ENCODE measurements at places on chromosomes 1 and 21.

- H3K27ac ChIP-seq: no peak overlapping the region
- H3K36me3 ChIP-seq: no peaks in the 10 kb centered on the region
- DNase-seq: no peak
Measured at GRCh38 chr21:34200288-34200905, 127.0 kb downstream of the MRPS6 start.

DNA sequence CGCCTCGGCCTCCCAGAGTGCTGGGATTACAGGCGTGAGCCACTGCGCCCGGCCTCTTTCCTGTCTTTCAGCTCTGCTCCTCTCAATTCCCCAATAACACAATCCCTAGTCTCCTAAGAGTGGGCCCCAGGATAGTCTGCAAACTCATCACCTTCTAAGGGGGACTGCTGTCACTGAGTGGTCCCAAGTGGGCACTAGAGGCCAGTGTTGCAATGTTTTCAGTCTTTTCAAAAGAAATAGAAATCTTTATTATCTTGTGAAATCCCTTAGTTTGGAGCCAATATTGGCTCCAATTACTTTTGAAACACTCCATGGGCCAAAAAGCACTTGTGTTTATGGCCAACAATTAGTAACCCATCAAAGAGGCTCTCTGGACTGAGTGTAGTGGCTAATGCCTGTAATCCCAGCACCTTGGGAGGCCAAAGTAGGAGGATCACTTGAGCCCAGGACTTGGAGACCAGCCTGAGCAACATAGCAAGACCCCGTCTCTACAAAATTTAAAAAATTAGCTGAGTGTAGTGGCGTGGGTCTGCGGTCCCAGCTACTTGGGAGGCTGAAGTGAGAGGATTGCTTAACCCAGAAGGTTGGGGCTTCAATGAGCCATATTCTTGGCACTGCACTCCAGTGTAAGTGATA, 28.6 kb upstream of the ZNF697 start:
- no peaks in the 10 kb centered on the region for H3K36me3 ChIP-seq
- H3K4me1 ChIP-seq: peaks cover 32% of the 10 kb centered on the region
- no peak overlapping the region for H3K4me3 ChIP-seq
- no peak overlapping the region for H3K27ac ChIP-seq

- no peak overlapping the region for H3K27ac ChIP-seq
- no peaks in the 10 kb centered on the region for H3K36me3 ChIP-seq
- DNase-seq: no peak
- peaks cover 1% of the 10 kb centered on the region for H3K27me3 ChIP-seq
- H3K4me3 ChIP-seq: no peak overlapping the region
Measured at GRCh38 chr1:183622013-183622412, 13.6 kb downstream of the ARPC5 start.

DNA sequence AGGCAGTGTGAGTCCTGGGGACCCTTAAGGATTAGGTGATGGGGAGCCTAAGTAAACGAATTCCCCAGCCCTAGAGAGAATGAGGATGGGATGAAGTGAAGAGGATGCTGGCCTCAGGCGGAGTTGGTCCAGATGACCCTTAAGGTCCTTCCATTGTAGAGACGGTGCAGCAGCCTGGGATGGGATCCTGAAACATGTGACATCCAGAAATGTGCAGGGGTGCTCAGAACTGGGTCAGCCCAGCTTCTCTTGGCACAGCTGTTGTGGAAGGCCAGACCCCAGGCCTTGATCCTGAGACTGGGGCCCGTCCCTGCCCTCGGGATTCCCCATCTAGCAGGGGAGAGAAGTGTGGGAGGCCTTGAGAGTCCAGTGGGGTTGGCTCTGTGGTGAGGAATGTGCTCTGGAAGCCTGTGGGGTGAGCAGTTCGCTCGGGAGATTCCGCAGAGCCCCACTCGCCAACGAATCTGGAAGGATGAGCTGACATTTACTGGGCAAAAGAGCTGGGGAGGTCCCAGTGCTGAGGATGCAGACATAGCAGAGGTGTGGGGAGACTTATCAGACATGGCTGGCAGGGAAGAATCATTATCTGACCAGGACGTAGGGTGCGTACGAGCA, 28.1 kb downstream of the A3GALT2 start:
- H3K27me3 ChIP-seq: peaks cover 1% of the 10 kb centered on the region
- H3K27ac ChIP-seq: no peak overlapping the region
- no peak overlapping the region for H3K4me3 ChIP-seq
- no peak for DNase-seq
- peaks cover 10% of the 10 kb centered on the region for H3K4me1 ChIP-seq
- H3K36me3 ChIP-seq: peaks cover 49% of the 10 kb centered on the region

DNA sequence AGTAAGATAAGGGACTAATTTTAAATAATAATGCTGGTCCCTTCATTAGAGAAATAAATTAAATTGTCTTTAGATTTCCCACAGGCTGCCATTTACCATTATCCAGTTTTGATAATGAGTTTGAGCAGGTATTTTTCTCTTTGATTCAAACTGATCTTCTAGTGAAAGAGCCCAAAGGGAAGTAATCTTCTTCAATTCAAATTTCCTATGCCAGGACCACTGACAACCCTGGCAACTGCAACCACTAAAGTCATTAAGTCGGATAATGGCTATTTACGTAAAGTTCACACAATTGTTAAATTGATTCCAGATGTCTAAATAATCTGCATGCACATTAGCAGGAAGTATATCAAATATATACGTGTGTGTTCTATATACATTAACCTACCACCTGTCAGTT, 399.3 kb downstream of the PTPRC start:
- H3K4me1 ChIP-seq: peaks cover 5% of the 10 kb centered on the region
- H3K36me3 ChIP-seq: no peaks in the 10 kb centered on the region
- H3K27me3 ChIP-seq: no peaks in the 10 kb centered on the region
- no peak overlapping the region for H3K27ac ChIP-seq

GRCh38 chr1:4004635-4005430, 104.8 kb upstream of the C1orf174 start:
- peaks cover 7% of the 10 kb centered on the region for H3K27me3 ChIP-seq
- no peak overlapping the region for H3K27ac ChIP-seq
- H3K4me3 ChIP-seq: no peak overlapping the region
- H3K36me3 ChIP-seq: peaks cover 10% of the 10 kb centered on the region
- no peaks in the 10 kb centered on the region for H3K4me1 ChIP-seq
- DNase-seq: no peak

DNA sequence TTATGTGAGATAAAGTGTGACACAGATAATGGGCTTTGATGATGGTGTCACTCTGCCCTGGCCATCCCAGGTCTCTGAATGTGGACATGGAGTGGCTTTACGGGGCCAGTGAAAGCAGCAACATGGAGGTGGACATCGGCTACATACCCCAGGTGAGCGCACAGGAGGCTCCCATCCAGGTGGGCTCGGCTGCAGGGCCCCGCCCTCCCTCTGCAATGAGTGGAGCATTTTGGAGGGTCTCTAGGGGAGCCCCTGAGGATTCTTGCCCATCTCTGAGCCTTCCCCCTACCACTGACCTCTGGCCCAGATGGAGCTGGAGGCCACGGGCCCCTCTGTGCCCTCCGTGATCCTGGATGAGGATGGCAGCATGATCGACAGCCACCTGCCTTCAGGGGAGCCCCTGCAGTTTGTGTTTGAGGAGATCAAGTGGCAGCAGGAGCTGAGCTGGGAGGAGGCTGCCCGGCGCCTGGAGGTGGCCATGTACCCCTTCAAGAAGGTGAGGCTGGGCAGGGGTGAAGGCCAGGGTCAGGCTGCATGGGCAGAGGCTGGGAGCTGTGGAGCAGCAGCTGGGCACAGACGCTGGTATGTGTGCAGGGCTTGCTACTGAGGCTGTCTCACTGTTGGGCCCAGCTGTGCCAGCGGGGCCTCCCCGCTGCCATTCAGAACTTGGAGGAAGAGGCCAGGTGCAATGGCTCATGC, 8.2 kb upstream of the MTFR1L start:
- H3K27ac ChIP-seq: no peak overlapping the region
- H3K36me3 ChIP-seq: peaks cover 23% of the 10 kb centered on the region
- H3K27me3 ChIP-seq: peaks cover 1% of the 10 kb centered on the region
- no peak for DNase-seq

DNA sequence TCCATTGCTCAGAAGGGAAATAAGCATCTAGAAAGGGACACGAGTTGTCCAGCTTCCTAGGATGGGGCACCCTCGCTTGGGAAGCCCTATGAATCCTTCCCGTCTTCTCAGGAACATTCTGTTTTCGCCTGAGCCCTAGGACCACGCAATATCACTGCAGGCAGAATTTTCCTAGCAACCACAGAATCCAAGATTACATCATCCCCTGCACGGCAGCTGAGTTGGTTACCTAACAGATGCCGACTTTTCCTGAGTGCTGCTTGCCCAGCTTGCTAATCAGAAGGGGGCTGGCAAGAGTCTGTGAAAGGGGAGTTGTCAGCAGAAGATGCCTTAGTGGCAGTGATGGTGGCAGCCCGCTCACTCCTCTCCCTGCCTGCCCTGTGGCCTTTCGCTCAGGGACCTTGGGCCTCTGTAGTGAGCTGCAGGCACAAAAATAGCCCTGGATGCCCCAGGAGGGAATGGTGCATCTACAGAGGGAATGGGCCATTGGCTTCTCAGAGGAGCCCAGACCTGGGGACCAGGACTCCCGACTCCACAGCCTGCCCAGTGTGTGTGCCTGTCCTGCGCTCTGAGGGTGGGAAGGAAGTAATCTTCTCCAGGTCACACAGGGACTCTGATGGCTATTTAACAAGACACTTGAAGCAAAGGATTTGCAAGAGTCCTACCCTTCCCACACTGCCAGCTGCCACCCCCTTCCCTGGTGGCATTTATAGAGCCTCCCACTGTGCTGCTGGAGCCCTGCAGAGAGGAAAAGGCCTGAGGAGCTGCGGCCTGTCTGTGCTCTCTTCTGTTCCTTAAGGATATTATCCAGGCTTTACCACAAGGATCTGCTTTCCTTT, 28.9 kb upstream of the CLSTN1 start:
- peaks cover 12% of the 10 kb centered on the region for H3K36me3 ChIP-seq
- H3K27ac ChIP-seq: no peak overlapping the region
- no peak for DNase-seq

DNA sequence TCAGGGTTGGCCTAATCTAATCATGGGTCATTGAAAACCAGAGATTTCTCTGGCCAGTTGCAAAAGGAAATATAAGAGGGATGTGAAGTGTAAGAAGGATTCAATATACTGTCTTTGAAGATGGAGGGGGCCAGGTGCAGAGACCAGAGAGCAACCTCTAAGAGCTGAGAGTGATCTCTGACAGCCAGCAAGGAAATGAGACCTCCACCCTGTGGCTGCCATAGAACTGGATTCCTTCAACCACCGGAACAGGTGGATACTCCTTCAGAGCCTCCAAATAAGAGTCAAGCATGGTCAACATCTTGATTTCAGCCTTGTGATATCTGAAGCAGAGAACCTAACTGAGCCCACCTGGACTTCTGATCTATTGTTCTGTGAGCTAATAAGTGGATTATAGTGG, 128.4 kb downstream of the CYYR1 start:
- H3K4me1 ChIP-seq: no peaks in the 10 kb centered on the region
- H3K4me3 ChIP-seq: no peak overlapping the region
- H3K36me3 ChIP-seq: no peaks in the 10 kb centered on the region
- no peak for DNase-seq

DNA sequence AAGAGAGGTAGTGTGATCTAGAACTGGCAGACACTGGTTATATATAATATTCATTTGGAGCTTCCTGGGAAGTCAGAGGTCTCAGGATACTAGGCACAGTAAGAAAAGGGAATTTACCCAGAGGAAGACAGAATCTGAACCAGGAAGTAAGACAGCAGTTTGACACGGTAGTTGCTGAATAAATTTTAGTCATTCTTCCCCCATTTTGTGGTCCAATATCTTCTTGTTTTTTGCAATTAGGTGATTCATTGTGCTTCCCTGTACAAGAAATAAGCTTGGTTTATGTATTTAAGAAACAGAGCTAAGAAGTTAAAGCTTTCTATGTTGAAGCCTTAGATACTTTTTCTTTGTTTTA, 1.3 kb downstream of the TMEM167B start:
- peak overlapping the region; percentile 97 for H3K27ac ChIP-seq
- H3K27me3 ChIP-seq: peaks cover 4% of the 10 kb centered on the region
- H3K4me3 ChIP-seq: peak overlapping the region; percentile 99
- peaks cover 22% of the 10 kb centered on the region for H3K36me3 ChIP-seq
- no peak for DNase-seq
- peaks cover 37% of the 10 kb centered on the region for H3K4me1 ChIP-seq
